ENCODE measurements at places on chromosomes 7 and 10. TPM values are rescaled to one million over a fixed set of nuclear protein-coding genes. Genes with fewer than 3 reads are reported as not detected.

Gene MSMB
- not detected for total RNA-seq

Gene DPP6
- total RNA-seq = not detected

Gene CRYGN
- not detected for total RNA-seq

Gene JCAD
- 0.08 TPM for total RNA-seq

Gene TMEM196
- total RNA-seq = not detected

Gene GDF2
- not detected for total RNA-seq

Gene NIPSNAP2
- total RNA-seq = 59.1 TPM
